ENCODE measurements at places on chromosomes 16 and 17.
A peak's percentile ranks its signal among the peaks of the same experiment; 100 is the strongest.

GRCh38 chr16:10970065-10970464, 25.7 kb downstream of the CLEC16A start:
- DNase-seq, result no peak

GRCh38 chr17:2796164-2797125, at the start of gene RAP1GAP2:
Gene RAP1GAP2 (plus strand): TSS chr17:2796438. CDS start chr17:2796528, 90 bp downstream.
- DNase-seq, result no peak

GRCh38 chr16:69660166-69660565, 66.2 kb downstream of the NQO1 start:
- DNase-seq, result no peak

DNA sequence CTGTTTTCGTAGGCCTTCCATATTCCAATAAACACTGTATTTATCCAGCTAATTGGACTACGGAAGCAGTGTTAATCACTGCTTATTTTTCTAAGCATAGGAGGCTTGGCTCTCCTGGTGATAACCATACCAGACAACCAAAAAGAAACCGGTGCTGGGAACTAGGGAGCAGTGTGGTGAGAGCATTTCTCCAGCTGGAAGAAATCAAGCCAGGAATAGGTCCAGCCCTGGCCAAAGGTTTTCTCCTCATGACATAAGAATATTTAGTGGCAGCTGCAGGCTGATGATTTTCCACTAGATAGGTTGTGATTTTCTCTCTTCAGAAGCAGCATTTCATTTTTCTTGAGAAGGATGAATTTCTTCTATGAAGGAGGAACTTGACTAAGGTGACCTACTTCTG, 141.5 kb downstream of the TRIM37 start:
- peak; percentile 4 for DNase-seq

GRCh38 chr17:76643553-76644148, at the start of gene ST6GALNAC1:
Gene ST6GALNAC1 (minus strand): TSS chr17:76643757. CDS start chr17:76643638, 119 bp downstream.
- DNase-seq, result no peak

- DNase-seq, result no peak
These were observed 355.4 kb upstream of the TNRC6C start for GRCh38 chr17:77602883-77603640.

DNA sequence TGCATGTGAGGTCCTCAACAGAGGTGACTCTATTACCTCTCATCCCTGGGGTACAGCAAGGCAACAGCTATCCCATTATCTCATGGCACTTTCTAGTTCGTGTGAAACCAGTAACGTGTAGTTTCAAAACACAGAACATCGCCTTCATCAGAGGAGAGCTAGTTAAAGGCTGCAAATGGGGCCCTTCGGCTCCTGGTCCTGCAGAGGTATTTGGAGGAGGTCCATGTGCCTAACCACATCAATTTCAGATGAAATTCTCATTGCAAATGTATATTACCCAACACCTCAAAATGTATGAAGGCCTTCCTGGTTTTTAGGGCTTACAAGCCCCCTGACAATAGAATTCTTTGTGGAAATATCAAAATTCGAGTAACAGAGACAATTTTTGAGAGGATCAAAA, 95.7 kb upstream of the PSMD7 start:
- DNase-seq, result no peak

DNA sequence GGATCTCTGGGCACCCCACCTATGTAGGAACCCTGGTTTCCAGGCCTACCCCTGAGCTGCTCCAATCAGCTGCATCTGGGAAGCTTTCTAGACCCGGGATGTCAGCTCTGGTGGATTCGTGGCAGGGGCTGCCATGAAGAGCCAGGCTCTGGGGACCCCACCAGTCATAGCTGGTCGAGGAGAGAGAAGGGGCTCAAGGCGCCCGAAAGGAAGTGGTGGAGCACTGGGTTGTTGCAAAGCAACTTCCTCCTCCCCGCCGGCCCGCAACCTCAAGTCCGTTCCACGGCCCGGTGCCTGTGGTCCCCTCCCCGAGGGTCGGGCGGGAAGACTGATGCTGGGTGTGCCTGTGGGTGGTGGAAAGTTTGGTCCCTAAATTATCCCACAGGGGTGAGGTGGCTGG, 10.2 kb downstream of the TBKBP1 start:
- DNase-seq, result no peak

- no peak for DNase-seq
These were observed 2.3 kb downstream of the ADORA2B start for GRCh38 chr17:15947271-15947670.

- no peak for DNase-seq
These were observed 102.0 kb downstream of the ITFG1 start for GRCh38 chr16:47358816-47359215.

- no peak for DNase-seq
These were observed 1.4 kb downstream of the SYNGR3 start for GRCh38 chr16:1991135-1991551.

- no peak for DNase-seq
These were observed 133.2 kb downstream of the NPIPB5 start for GRCh38 chr16:22643886-22644285.

DNA sequence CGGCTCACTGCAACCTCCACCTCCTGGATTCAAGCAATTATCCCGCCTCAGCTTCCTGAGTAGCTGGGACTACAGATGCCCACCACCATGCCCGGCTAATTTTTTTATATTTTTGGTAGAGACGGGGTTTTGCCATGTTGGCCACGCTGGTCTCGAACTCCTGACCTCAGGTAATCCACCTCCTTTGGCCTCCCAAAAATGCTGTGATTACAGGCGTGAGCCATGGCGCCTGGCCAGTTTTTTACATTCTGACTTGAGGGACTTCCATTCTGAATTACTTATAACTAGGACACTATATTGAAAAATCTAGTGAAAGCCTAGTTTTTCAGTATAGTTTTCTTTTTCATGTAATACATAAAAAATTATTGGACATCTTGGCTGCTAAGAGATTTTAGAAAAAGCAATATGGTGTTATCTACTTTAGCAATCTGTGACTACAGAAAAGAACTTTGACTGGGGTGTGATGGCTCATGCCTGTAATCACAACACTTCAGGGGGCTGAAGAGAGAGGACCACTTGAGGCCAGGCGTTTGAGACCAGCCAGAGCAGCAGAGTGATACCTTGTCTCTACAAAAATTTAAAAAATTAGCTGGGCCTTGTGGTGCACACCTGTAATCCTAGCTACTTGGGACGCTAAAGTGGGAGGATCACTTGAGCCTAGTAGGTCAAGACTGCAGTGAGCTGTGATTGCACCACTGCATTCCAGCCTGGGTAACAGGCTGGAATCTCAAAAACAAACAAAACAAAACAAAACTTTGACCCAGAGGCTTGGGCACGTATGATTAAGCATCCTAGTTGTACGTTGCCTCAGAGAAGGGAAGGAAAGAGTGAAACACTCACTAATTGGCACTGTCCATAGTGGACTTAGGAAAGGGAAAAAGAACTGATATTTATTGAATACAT, 26.8 kb upstream of the GOSR1 start:
- DNase-seq, result peak; percentile 90
